ENCODE measurements at places on chromosomes 2 and 18.
A peak's percentile ranks its signal among the peaks of the same experiment; 100 is the strongest.

DNA sequence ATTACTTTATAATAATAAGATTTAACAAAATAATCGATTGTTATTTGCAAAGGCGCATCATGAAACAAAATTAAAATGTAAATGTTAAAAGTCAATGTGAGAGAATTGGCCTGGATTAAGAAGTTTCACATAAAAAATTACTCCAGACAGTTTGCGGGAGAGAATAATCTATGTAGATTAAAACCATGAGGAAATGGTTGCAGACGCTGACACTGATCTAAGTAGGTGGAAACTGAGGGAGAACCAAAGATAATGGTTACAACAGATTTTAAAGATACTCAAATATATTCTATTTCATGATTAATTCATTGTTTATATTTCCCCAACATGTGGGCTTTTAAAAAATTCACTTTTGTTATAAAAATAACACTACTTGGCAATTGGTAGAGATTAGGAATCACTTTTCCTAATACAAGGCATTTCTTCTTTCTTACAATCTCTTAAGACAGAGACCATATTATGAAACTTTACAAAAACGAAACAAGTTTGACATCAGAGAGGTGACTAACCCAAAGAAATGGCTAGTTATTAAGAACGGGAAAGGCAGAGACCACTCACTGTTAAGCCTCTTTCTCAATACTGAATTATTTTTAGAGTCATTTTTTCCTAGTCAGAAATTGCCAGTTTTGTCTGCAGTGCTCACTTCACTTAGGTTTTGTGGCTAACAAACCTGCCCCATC, 1.6 kb downstream of the KANSL1L start:
- no peak for DNase-seq

GRCh38 chr18:43965691-43966090, 688.4 kb upstream of the SYT4 start:
- DNase-seq = no peak

DNA sequence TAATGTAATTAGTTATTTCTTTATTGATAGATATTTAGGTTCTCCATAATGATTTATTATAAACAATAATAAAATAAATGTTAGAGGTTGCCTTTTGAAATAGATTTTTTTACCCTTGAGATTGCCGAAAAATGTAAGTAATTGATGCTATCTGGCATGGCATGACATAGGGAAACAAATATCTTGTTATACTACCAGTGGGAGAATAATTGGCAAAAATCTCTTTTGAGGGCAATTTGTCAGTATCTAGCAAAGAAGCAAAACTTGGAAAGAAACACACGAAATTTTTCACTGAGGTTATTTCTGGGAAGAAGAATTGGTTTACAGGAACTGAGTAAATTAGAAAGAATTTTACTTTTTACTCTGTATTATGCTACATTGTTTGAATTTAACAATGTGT, 547.2 kb upstream of the SETBP1 start:
- DNase-seq = no peak

- DNase-seq = no peak
Measured at GRCh38 chr2:197821550-197822289, 17.3 kb downstream of the PLCL1 start.

GRCh38 chr2:200356857-200357384, 50.4 kb downstream of the SPATS2L start:
- no peak for DNase-seq

GRCh38 chr2:161842736-161843433, 218.7 kb downstream of the SLC4A10 start:
- DNase-seq = no peak

- DNase-seq = peak; percentile 82
Measured at GRCh38 chr2:112187805-112188596, 49.8 kb downstream of the FBLN7 start.

DNA sequence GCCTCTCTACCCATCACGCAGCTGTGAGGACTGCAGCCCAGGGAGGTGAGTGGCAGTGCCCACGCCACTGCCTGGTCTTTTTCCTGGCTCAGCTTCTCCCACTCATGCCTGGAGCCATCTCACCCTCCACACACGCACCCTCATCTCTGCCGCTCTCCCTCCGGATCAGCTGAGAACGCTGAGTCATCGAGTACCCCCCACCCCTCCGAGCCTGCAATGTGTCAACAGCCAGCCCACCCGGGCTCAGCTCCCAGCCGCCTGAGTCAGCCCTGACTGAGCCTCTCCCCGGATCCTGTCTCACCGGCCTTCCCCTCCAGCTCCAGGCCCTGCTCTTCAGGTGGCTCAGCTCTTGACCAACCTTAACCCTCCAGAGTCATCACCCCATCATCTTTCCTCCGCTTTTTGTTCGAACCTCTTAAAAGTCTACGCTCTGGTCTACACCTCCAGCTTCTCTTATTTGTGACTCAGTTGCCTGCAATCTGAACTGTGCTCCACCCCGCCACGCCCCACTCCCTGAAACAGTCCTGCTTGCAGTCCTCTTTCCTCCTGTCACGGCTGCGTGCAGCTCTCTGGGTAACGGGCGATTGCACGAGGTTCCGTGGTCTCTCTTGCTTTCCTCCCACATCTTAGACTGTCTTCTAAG, 94.4 kb upstream of the ASAP2 start:
- DNase-seq = no peak

GRCh38 chr2:216827073-216827720, 32.7 kb downstream of the TNP1 start:
- no peak for DNase-seq

GRCh38 chr2:198311020-198311419, 506.6 kb downstream of the PLCL1 start:
- DNase-seq = no peak

DNA sequence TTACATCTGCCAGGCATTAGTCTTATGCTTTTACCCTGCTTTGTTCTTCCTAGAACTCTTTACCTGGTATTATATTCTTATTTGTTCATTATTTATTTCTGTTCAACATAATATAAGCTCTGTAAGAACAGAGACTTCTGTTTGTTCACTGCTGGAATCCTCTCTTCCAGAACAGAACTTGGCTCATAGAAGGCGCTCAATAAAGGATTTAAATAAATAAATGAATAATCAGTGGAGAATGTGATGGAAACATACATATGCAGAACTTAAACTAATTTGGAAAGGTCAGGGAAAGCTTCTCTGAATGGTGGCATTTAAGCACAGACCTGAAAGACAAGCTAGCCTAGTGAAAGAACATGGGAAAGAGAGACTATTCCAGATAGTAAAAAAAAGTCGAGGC, 24.3 kb downstream of the NCKAP1 start:
- no peak for DNase-seq

- DNase-seq = no peak
Measured at GRCh38 chr2:19256121-19256601, 102.3 kb downstream of the OSR1 start.

GRCh38 chr18:58670404-58671110, 708 bp upstream of the MALT1 start:
- DNase-seq = no peak

- DNase-seq = no peak
Measured at GRCh38 chr2:3586220-3586619, 8.7 kb upstream of the COLEC11 start.

DNA sequence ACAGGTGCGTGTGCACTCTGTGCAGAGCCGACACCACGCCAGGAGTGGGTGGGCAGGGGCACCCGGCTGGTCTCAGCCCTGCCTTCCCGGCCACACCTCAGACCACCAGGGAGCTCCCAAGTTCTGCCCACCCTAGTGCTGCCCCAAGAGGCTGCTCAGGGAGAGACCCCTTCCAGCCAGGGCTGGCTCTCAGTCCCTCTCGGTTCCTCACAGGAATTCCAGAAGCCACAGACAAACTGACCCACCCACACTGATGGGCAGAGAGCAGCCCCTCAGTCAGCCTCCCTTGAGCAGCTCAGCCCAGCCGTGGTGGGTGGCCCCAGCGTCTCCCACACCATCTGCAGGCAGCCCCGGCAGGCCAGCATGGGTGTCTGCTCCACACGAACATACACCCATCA, 33.8 kb downstream of the GPC1 start:
- no peak for DNase-seq

- no peak for DNase-seq
Measured at GRCh38 chr18:63684718-63685117, 18.0 kb upstream of the SERPINB11 start.
